ENCODE measurements at places on chromosomes 13 and 19.

DNA sequence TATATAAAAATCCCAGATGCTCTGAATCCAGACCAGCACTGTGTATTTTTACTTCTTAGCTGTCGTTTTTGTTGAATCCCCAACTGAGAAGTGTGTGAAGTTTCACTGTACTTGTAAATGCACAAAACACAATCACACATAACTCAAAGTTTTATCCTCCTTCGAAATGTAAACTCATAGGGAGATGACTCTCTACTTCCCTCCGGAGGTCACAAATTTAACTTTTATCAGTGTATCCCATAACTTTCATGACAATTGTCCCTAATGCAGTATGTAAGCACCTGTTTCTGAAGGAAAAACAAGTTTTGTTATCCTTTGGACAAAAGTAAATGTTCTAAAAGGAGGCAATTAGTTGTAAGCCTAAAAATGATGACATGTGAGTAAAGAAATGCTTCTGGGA lies 665.0 kb upstream of the SLITRK6 start:
- no peak overlapping the region for H3K4me3 ChIP-seq
- H3K36me3 ChIP-seq = no peaks in the 10 kb centered on the region
- H3K27me3 ChIP-seq = no peaks in the 10 kb centered on the region
- no peak overlapping the region for H3K27ac ChIP-seq

DNA sequence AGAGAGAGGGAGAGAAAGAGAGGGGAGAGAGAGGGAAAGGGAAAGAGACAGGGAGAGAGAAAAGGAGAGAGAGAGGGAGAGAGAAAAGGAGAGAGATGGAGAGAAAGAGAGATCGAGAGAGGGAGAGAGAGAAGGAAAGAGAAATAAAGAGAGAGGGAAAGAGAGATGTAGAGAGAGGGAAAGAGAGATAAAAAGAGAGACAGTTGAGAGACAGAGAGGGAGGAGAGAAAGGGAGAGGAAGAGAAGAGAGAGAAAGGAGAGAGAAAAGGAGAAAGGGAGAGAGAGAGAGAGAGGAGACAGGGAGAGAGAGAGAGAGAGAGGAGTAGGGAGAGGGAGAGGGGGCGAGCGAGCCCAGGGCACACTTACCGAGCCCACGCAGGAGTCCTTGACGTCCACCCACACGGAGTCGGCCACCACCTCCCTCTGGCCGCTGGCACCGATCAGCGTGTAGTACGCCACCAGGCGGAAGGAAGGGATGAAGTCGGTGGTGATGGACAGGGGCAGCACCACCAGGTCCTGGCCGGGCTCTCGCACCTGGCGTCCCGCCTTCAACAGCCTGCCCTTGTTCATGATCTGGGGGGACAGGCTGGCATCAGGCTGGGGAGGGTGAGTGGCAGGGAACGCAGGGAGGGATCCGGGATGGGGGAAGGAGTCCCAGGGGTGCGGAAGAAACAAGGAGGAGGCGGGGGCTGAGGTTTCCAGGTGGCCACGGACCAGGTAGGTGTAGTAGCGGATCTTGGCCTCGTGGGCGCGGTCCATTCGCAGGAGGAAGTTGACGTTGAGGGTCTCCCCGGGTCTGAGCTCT lies 10.0 kb downstream of the C3 start:
- H3K27ac ChIP-seq = no peak overlapping the region
- H3K27me3 ChIP-seq = no peaks in the 10 kb centered on the region
- H3K4me3 ChIP-seq = no peak overlapping the region
- DNase-seq = no peak

DNA sequence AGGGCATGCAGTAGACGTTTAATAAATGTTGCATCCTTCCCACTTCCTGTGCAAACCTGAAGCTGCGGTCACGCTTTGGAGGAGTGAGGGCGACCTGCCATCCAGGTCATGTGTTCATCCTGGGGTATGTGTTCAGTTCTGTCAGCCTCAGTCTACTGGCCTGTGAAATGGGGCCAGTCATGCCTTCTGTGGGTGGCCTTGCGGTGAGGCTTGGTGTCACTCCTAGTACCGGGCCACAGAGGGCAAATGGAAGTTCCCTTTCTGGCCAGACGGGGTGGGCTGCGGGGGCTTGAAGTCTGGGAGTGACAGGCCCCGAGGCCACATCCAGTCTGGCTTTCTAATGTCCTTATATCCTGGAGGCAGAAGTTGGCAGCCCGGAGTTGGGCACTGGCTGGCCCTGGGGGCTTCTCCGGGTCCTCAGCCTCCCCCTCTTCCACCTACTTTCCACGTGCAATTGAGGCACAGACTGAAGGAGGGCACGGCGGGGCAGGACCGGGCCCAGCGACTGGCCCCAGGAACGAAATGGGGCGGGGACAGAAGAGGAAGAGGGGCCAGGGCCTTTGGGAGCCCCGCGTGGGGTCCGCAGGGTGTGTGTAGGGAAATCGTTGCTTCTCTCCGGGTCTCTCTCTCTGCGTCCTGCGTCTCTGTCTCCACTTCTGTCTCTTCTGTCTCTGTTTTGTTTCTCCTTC lies 11.1 kb downstream of the PDE4A start:
- H3K27ac ChIP-seq = peak overlapping the region; percentile 76
- peaks cover 27% of the 10 kb centered on the region for H3K4me1 ChIP-seq
- H3K27me3 ChIP-seq = no peaks in the 10 kb centered on the region
- DNase-seq = no peak
- peak overlapping the region; percentile 61 for H3K4me3 ChIP-seq

GRCh38 chr19:2663920-2664571 lies 38.4 kb downstream of the GNG7 start:
- no peaks in the 10 kb centered on the region for H3K4me1 ChIP-seq
- H3K27me3 ChIP-seq = no peaks in the 10 kb centered on the region
- H3K27ac ChIP-seq = no peak overlapping the region
- DNase-seq = no peak
- no peaks in the 10 kb centered on the region for H3K36me3 ChIP-seq

DNA sequence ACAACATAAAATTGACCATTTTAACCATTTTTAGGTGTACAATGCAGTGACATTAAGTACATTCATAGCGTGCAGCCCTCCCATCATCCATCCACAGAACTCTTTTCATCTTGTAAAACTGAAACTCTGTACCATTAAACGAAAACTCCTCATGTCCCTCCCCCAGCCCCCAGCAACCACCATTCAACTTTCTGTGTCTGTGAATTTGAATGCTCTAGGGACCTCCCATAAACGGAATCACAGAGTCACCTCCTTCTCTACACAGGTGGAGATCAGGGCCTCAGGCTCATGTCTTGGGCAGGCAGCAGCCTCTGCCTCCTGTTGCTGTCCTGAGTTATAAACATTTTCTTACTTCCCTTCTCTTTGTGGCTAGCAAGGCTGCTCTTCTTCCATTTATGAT lies 7.3 kb upstream of the CCNE1 start:
- H3K27ac ChIP-seq = no peak overlapping the region
- H3K27me3 ChIP-seq = no peaks in the 10 kb centered on the region
- no peaks in the 10 kb centered on the region for H3K36me3 ChIP-seq
- no peaks in the 10 kb centered on the region for H3K4me1 ChIP-seq
- no peak for DNase-seq
- H3K4me3 ChIP-seq = no peak overlapping the region

DNA sequence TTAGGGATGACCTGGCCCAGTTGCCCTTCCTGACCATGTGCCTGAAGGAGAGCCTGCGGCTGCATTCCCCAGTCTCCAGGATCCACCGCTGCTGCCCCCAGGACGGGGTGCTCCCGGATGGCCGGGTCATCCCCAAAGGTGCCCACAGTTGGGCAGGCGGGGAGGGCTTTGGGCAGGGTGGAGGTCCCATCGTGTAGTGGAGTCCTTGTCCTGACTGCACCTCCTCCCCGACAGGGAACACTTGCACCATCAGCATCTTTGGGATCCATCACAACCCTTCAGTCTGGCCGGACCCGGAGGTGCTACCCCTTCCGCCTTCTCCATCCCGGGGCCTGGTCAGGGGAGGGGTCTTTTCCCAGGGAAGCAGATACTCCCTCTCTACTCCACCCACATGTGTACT lies 31.7 kb upstream of the CYP4F8 start:
- no peaks in the 10 kb centered on the region for H3K27me3 ChIP-seq
- H3K4me3 ChIP-seq = no peak overlapping the region
- no peak overlapping the region for H3K27ac ChIP-seq
- H3K36me3 ChIP-seq = no peaks in the 10 kb centered on the region
- DNase-seq = no peak

DNA sequence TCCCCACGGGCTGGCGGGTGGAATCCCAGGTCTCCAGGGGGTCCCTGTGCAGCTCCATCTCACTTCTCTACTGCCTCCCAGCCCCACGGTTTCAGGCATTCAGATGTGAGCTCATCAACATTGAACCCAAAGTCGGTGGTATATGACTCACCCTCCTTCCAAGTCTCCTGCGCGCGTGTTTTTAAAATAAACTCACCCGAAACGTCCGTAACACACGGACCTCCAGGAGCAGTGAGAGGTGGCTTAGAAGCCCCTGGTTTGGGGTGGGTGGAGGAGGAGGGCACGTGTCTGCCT lies 14.0 kb upstream of the CRTC1 start:
- DNase-seq = no peak
- H3K36me3 ChIP-seq = no peaks in the 10 kb centered on the region
- peaks cover 6% of the 10 kb centered on the region for H3K4me1 ChIP-seq
- H3K27me3 ChIP-seq = no peaks in the 10 kb centered on the region
- no peak overlapping the region for H3K27ac ChIP-seq

- no peaks in the 10 kb centered on the region for H3K27me3 ChIP-seq
- DNase-seq = no peak
- H3K27ac ChIP-seq = no peak overlapping the region
- H3K4me1 ChIP-seq = no peaks in the 10 kb centered on the region
- H3K36me3 ChIP-seq = no peaks in the 10 kb centered on the region
Measured at GRCh38 chr19:38155453-38155852, 68.6 kb downstream of the DPF1 start.

GRCh38 chr19:32997716-32998355 lies 25.8 kb downstream of the FAAP24 start:
- no peak overlapping the region for H3K27ac ChIP-seq
- no peak overlapping the region for H3K4me3 ChIP-seq
- no peaks in the 10 kb centered on the region for H3K27me3 ChIP-seq
- no peak for DNase-seq

DNA sequence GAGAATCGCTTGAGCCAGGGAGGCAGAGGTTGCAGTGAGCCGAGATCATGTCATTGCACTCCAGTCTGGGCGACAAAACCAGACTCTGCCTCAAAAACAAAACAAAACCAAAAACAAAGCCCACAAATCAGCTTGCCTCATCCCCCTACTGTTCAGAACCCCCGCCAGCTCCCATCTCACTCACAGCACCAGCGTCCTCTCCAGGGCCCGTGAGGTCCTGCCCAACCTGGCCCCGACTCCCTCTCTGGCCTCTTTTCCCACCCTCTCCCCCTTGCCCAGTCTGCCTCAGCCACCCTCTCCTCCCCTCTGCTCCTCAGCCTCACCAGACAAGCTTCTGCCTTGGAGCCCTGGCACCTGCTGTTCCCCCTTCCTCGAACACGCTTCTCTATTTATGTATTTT lies 3.8 kb downstream of the SLC8A2 start:
- DNase-seq = no peak
- H3K27ac ChIP-seq = no peak overlapping the region
- H3K36me3 ChIP-seq = no peaks in the 10 kb centered on the region
- no peak overlapping the region for H3K4me3 ChIP-seq
- peaks cover 14% of the 10 kb centered on the region for H3K4me1 ChIP-seq
- no peaks in the 10 kb centered on the region for H3K27me3 ChIP-seq

DNA sequence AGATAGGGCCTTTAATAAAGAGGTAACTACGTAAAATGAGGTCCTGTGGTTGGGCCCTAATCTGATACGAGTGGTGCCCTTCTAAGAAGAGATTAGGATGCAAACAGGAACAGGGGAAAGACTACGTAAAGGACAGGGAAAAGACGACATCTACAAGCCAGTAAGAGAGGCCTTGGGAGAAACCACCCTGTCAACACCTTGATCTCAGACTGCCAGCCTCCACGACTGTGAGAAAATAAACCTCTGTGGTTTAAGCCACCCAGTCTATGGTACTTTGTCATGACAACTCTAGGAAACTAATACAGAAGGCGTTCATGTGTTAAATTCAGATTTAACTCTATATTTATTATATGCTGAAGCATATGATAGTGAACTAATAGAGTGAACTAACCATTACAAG lies 566.3 kb downstream of the UQCRFS1 start:
- no peaks in the 10 kb centered on the region for H3K4me1 ChIP-seq
- no peaks in the 10 kb centered on the region for H3K27me3 ChIP-seq

GRCh38 chr13:25687471-25688225 lies 315.9 kb downstream of the ATP8A2 start:
- no peaks in the 10 kb centered on the region for H3K36me3 ChIP-seq
- no peaks in the 10 kb centered on the region for H3K4me1 ChIP-seq
- H3K27me3 ChIP-seq = no peaks in the 10 kb centered on the region
- H3K4me3 ChIP-seq = no peak overlapping the region

DNA sequence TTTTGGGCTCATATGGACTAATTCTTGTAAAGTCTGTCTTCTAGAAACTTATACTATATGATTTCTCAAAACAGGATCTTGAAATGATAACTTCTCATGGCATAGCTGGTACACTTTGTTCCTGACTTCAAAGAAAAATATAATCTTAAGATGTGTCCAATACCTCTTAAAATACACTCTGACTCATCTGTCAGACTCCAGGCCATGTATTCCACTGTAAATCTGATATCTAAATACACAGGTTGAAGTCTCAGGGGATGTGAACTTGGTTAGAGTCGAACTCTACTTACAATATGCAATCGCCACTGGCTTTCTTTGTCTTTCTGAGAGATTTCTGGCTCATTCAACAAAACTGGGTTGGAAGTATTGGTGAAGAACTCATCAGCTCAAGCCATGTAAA lies 99.8 kb downstream of the LACC1 start:
- no peak overlapping the region for H3K4me3 ChIP-seq
- DNase-seq = no peak
- H3K27ac ChIP-seq = no peak overlapping the region
- H3K36me3 ChIP-seq = no peaks in the 10 kb centered on the region
- H3K4me1 ChIP-seq = no peaks in the 10 kb centered on the region

GRCh38 chr19:2034729-2035589 lies 16.1 kb downstream of the MKNK2 start:
- H3K36me3 ChIP-seq = no peaks in the 10 kb centered on the region
- H3K4me1 ChIP-seq = peaks cover 46% of the 10 kb centered on the region
- H3K27me3 ChIP-seq = no peaks in the 10 kb centered on the region
- DNase-seq = no peak
- H3K27ac ChIP-seq = peak overlapping the region; percentile 97

GRCh38 chr13:30169442-30169841 lies 137.9 kb downstream of the KATNAL1 start:
- peaks cover 9% of the 10 kb centered on the region for H3K4me1 ChIP-seq
- H3K27ac ChIP-seq = peak overlapping the region; percentile 56
- no peak overlapping the region for H3K4me3 ChIP-seq

DNA sequence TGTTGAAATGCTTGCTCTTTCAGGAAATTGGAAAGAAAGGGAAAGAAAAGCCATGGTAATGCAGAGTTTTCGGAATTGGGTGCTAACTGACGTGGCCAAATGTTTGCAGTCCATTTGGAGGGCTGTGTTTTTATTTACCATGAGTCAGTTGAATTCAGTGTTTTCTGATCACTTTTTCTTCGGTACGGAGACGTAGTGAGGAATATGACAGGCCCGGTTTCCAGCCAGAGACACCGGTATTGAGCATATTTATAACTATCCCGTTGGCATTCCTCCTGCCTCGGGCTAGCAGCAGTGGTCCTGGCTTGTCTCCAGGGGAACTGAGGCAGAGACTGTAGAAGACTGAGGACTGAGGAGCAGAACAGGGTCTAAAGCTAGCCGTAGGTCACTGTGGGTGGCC lies 1.0 kb downstream of the CDC16 start:
- peak overlapping the region; percentile 81 for H3K27ac ChIP-seq
- H3K36me3 ChIP-seq = no peaks in the 10 kb centered on the region
- DNase-seq = no peak
- peaks cover 16% of the 10 kb centered on the region for H3K4me1 ChIP-seq

Data from vagina (tissue), 2 donors.